Myocyte (in vitro differentiated cells): ENCODE measurements at places on chromosomes 12 and 14.

- no peak for DNase-seq
Measured at GRCh38 chr12:83065562-83065961, 378.9 kb downstream of the TMTC2 start.

GRCh38 chr14:51428981-51429380 lies 188.9 kb downstream of the TMX1 start:
- peak; percentile 84 for DNase-seq

DNA sequence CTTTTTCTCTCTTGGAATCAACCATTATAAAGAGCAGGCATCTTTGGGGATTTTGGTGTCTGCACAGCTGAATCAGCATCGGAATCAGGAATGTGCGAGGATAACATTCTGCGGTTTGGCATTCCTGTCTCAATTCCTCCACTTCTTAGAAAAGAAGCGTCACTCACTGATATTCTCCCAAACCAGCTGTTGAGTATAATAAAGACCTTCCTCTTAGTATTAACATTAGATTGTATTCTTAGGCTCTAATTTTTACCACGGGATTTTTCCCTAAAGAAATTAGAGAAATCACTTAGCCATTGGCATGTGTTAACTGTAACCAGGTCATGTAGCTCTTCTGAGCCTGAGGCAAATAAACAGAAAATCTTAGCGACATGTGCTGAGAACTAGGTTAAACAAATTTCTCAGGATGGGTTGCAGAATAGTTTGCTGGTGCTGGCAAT lies 128.7 kb downstream of the TMX1 start:
- peak; percentile 91 for DNase-seq

DNA sequence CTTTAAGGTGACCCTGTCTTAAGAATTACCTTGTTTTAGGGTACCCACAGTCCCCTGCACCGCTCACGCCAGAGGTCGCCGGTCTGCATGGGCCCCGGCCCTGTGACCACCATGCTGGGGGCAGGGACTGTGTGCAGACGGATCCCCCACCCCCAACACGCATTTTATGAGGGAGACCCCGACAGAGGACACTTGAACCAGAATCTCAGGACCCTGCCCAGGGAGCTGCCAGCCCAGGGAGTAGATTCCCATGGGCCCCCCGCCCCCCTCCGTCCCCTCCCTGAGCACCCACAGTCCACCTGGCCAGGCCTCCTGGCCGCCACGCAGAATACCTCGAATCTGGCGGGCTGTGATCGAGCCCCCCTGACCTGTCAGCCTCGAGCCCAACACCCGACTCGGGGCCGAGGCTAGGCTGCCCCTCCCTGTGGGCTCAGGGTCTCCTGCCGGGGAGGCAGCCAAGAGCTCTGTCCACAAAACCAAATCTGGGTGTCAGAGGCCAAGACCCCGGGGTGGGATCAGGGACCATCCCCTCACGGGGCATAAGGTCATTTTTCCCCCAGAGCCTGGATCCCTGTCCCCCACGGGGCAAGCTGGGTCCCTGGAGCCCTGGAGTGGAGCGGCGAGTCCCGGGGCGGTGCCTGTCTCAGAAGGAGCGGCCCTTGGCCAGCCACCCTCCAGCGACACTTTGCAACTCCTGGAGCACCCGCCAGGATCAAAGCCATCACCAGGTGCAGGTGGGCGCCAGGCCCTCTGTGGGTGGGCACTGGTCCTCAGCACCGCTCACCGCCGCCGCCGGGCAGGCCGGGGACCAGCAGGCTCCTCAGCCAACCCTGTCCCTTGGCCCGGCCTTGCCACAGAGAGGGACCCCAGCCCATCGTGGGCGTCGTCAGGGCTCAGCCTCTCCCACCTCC lies 155.8 kb upstream of the PKP2 start:
- no peak for DNase-seq

DNA sequence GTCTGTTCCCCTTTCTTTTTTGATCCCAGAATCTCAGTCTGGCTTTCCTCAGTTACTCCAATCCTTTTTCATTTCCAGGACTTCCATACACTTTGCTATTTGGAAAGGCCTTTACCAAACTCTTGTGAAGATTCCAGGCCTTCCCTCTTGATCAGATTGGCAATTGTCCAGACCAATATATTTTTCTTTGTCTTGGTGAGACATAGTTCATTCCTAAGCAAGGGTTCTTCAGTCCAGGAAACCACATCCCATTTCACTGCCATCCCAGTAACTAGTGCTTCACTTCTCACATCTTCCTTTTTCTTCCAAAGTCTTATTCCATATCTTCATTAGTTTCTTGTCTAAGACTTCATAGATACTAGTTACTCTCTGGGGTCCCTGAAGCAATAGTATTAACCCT lies 2.1 kb upstream of the PTPRQ start:
- peak; percentile 29 for DNase-seq

- DNase-seq: no peak
Measured at GRCh38 chr12:115232455-115233156, 548.6 kb upstream of the TBX3 start.

DNA sequence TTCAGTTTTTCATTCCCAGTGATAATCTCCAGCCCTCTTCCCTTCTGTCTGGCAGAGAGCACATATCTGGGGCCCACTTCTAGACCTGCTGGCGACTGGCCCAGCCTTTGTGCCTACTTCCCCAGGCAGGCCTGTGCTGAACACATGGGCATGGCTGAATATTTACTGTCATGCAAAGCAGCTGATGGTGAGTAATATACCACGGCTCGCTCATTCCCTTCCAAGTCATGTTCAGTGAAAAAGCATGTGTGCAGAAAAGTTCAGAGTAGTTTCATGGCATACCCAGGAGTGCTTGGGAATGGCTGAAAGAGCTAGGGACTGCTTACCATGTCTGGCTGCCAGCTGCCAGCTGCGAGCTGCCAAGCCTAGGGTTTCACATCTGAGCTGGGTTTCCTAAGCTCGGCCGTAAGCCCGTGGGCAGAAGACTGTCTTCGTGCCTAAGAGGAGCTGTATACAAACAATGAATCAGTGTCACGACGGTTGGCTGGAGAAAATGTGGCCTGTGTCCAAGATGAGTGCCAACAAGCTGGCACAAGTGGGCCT lies 179.9 kb upstream of the PELI2 start:
- DNase-seq: peak; percentile 94

DNA sequence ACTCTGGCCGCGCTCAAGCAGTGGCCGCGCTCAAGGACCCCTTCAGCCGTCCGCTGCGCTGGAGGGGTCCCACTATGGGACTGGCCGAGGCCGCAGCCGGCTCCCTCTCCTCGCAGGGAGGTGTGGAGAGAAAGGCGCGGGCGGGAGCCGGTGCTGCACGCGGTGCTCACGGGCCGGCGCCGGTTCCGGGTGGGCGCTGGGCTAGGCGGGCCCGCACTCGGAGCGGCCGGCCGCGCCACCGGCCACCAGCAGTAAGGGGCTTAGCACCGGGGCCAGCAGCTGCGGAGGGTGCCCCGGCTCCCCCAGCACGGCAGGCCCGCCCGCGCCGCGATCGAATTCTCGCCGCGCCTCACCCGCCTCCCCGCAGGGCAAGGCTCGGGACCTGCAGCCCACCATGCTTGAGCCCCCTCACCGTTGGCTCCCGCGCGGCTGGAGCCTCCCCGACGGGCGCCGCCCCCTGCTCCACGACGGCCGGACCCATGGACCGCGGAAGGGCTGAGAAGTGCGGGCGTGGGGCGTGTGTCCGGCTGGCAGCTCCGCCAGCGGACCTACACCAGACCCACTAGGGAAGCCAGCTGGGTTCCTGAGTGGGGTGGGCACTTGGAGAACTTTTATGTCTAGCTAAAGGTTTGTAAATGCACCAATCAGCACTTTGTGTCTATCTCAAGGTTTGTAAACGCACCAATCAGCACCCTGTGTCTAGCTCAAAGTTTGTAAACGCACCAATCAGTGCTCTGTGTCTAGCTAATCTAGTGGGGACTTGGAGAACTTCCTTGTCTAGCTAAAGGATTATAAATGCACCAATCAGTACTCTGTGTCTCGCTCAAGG lies 49.5 kb downstream of the KLHL28 start:
- no peak for DNase-seq

DNA sequence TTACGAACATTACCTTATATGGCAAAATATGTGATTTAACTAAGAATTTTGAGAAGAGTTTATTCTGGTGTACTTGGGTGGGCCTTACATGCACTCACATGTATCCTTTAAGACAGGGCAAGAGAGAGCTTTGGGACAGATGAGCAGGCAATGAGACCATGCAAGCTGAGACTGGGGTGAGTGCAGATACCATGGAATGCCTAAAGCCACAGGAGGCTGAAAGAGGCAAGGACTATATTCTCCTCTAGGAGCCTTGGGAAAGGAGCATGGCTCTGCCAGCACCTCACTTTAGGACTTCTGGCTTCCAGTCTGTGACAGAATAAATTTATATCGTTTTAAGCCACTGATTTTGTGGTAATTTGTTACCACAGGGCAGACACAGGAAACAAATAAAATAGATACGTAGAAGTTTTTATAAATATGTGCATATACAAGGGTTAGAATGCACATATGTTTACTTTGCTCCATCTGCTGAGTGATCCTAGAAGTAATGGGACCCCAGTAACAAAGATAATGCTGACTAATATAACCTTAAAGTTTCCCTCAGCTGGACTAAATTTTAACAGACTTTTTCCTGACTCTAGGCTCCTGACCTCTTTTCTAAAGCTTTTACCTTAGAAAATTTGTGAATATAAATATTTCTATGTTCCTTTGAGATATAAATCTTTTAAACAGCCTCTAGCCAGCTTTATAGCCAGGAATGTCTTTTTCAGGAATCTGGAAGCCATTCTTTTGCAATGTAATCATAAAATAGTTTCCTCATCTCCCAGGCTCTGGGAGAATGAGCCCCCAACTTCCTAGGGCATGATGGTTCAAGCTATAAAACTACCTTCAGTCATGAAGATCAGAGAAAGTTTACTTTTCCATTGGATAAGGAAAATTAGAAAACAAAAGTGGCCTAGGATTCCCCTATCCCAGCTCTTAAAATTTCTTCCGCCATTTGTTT lies 216.8 kb downstream of the PPFIA2 start:
- DNase-seq: no peak

DNA sequence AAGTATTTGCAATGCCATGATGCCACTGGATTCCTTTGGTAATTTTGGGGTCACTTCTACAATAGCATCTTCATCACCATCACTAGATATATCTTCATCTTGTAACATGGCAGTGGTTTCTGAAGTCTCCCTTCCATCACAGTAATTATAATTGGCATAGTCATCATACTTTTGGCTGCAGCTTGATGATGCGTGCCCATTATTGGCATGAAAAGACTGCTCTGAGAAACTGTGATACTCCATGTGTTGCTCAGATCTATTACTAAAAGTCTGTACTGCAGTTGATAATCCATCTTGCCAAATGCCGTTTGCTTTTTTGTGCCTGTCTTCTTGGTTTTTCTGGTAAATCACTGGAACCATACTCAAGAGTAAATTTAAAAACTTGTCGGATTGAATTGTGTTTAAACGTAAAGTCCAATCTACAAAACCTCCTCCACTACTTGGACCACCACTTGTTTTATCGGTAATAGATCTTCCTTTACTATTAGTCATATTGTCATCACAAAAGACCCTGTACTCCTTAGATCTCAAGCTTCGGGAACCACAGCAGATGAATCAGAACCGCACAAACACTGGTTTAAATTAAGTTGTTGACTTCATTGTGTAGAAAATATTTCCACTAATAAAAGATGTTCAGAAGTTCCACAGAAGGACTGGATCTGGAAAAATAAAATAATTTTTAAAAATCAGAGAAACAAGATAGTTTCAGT lies 29.9 kb downstream of the SLC41A2 start:
- peak; percentile 13 for DNase-seq

GRCh38 chr12:108414021-108414420 lies 74.9 kb upstream of the CMKLR1 start:
- DNase-seq: no peak

GRCh38 chr12:9333161-9333560 lies 125.0 kb upstream of the PZP start:
- DNase-seq: no peak

DNA sequence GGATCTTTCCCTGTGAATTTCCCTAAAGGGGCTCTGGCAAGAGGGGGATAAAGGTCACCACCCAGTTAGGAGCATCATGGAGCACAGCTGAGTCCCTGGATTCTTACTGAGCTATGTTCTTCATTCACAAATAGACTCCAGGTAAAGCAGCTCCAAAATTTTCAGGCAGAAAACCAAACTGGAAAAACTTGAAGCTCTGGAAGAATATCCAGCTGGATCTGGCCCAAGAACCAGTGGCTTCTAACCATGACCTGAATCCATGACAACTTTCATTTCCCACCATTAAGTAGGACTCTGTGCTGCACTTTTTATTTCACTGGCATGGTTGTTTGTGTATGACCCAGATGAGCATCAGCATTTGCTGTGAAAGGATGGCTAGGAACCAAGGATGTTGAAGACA lies 180.4 kb upstream of the FKBP4 start:
- no peak for DNase-seq

DNA sequence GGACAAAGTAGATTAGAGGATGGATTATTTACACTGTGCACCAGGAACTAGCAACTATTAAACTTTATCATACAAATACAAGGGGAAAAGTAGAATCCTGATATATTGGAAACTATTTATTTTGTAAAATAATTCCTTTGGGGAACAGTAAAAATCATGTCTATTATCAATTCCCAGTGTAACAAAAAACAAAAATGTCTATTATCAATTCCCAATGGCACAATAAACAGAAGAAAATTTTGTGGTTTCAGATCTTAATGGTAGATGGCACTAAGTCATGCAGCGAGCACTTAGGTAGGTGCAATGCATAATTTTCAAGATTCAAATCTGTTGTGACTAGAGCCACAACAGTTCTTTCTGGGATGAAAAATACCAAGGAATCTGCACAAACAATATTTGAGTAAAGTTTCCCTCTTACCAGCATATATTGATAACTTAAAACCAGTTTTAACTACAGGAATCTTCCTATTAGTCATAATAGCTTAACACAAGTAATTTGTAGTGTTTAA lies 13.7 kb downstream of the CFL2 start:
- no peak for DNase-seq

- DNase-seq: no peak
Measured at GRCh38 chr12:41699658-41700057, 445.0 kb downstream of the GXYLT1 start.

- no peak for DNase-seq
Measured at GRCh38 chr14:69648480-69649451, 37.4 kb downstream of the SUSD6 start.

GRCh38 chr12:93853698-93854478 lies 176.7 kb downstream of the CRADD start:
- no peak for DNase-seq

DNA sequence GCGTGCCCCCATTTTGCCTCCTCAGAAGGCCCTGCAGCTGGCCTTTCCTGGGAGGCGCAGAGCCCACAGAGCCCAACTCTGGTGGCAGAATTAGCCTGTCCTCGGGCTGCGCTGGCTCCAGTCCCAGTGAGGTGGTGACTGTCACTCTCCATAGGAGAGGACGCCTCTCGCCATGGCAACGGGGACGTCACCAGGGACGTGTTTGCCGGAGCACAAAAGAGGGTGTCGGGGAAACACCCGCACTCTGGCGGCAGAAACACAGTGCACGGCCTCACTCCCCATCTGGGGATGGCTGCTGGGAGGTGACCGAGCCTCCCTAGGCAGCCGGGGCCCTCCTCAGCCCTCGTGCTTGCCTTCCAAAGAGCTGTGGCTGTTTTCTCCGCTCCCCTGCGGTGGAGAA lies 50.2 kb upstream of the NCOR2 start:
- no peak for DNase-seq
